ENCODE measurements at places on chromosomes 6 and 20. TPM values are rescaled to one million over a fixed set of nuclear protein-coding genes. Genes with fewer than 3 reads are reported as not detected.

ARMC2 gene
- 8.7 TPM for total RNA-seq

TOP1 gene
- 44.4 TPM for total RNA-seq

LPIN3 gene
- total RNA-seq: 0.67 TPM

DNA sequence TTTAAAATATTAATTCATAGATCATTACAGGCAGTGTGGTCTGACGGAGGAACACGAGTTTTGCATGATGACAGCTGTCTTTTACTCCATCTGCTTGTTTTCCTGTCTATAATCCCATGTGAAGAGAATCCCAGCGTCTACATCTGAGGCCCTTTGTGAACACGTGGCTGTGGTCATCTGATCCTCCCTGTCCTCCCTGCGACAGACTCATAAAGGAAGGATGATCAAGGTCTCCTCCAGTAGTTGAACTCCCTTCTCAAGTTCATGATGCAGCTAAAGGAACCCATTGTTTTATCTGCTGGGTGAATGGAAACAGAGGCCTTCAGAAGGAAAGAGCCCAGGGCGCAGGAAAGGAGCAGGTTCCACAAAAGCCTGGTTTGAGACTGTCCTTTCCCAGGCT lies 435.8 kb upstream of the JARID2 start:
- no peak for DNase-seq

DNA sequence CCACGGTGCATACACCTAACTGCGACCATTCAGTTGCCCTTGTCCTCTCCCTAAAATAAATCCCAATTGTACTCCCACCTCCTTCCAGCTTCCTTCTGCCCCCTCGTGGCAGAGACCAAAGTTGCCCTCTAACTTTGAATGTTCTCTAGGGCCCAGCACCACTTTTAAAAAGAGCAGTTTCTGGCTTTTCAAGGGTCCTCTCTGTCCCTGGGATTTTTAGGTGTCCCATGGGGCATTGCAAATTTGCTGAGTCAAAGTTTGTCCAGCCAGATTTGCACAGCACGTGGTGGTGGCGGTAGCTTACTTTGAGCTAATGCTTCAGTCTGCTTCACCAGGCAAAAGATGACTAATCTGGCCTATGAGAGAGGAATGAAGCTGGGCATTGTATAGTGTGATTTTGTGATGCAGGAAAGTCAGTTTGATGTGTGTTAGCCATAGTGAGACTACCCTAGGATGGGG lies 100.2 kb downstream of the PERP start:
- DNase-seq: no peak

GRCh38 chr6:41940759-41941279 lies 789 bp downstream of the CCND3 start:
- DNase-seq: peak; percentile 34

Measured in T-helper 17 cell (primary cell).